Stimulated activated CD8-positive, alpha-beta memory T cell treated with anti-CD3 and anti-CD28 coated beads, Interleukin-2, amount 100 ng/mL, for 1 hour (primary cell): ENCODE measurements at places on chromosomes 3 and 15.

- no peak for DNase-seq
Observed at GRCh38 chr3:18252578-18252977, 172.6 kb downstream of the SATB1 start.

GRCh38 chr3:104523136-104523535, 843.6 kb upstream of the ALCAM start:
- DNase-seq = no peak

DNA sequence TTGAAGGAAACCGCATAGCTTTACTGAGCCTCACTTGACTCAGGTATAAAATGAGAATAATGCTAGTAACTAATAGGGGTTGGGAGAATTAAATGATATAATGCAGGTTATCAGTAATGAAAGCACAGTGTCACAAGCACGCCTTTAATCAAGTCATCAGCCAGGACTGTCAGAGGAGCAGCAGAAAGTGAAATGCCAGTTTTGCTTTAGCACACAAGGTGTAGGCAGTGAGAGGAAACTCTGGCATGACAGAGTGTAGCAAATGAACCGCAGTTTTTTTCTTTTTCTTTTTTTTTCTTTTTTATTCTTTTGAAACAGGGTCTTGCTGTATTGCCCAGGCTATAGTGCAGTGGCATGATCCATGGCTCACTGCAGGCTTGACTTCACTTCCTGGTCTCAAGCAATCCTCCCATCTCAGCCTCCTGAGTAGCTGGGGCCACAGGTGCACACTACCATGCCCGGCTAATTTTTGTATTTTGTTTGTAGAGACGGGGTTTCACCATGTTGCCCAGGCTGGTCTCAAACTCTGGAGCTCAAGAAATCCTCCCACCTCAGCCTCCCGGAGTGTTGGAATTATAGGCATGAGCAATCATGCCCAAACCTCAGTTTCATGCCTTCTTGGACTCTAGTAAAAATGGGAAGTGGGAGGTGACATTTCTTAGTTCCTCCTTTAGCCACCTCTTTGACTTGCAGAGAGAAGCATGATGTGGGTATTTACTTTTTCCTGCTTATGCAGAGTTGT, 9.7 kb upstream of the SCAANT1 start:
- no peak for DNase-seq

GRCh38 chr15:64443016-64443415, 17.4 kb upstream of the ZNF609 start:
- no peak for DNase-seq

DNA sequence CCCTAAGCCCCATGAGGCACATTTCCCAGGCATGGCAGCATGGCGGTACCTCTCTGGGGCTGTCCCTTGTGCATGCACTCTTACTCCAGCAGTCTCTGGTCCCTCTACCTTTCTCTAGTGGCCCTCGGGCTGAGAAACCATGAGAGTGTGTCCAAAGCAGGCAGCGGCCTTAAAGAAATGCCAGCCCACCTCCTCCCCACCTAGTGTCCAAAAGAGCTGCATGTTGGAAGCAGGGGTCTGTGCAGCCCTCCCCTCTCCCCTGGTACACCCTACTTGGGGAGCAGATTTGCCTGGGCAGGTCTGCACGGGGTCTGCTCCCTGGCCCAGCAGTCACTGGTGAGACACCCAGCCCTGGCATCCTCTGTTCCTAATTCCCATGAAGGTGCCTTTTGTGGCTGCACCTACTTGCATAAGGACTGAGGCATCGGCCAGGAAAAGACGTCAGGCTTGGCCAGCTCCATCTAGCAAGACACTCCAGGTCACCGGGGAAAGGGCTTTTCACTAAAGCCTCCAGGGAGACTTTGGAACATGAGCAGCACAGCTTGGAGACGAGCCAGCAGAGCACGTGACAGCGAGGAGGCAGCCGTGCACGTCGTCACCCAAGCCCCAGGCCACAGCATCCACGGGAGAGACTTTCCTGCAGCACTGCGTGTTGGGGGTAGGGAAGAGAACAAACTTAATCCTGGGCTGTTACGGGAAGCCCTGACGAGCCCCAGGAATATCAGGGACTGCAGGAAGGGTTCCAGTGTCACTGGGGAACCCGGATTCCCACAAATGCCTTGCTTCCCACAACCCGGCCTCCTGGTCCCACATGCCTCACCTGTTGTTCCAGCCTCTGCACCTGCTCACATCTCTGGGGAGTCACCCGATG, 38.8 kb downstream of the TM2D3 start:
- no peak for DNase-seq

DNA sequence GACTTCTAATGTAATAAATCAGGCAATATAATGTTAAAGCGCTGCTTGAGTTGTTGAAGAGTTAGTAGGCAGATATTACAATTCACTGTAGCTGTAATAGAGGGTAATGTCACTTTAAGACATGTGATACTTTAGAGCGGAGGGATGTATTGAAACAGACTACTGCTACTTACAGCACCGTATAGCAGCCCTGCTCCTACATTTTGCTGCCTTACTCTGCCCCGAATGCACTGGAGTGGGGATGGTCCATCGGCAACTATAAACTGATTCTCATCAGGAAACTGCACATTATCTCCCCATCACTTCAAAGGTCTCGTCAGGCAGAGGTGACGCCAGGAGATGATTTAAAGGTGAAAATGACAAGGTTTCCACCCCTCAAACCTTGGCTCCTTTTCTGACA, 349.7 kb upstream of the SUCLG2 start:
- no peak for DNase-seq

GRCh38 chr3:30779686-30780287, 114.7 kb downstream of the GADL1 start:
- no peak for DNase-seq

GRCh38 chr3:87949189-87949878, 109.5 kb downstream of the CGGBP1 start:
- DNase-seq = no peak
